ENCODE measurements at places on chromosomes 12 and 14. TPM values are rescaled to one million over a fixed set of nuclear protein-coding genes. Genes with fewer than 3 reads are reported as not detected.

- DNase-seq, result peak; percentile 83
- H3K27ac ChIP-seq, result no peak within 1 kb of the TSS
- H3K27me3 ChIP-seq, result no peaks in the 10 kb centered on the region
- peak within 1 kb of the TSS; percentile 21 for H3K4me3 ChIP-seq
- H3K4me1 ChIP-seq, result peaks cover 22% of the 10 kb centered on the region
- H3K36me3 ChIP-seq, result no peaks in the 10 kb centered on the region
These were observed at the start of gene PGF for GRCh38 chr14:74955229-74956026. Gene PGF, minus strand, starts transcription at chr14:74955597. Its CDS starts 355 bp downstream, at chr14:74955242.

DNA sequence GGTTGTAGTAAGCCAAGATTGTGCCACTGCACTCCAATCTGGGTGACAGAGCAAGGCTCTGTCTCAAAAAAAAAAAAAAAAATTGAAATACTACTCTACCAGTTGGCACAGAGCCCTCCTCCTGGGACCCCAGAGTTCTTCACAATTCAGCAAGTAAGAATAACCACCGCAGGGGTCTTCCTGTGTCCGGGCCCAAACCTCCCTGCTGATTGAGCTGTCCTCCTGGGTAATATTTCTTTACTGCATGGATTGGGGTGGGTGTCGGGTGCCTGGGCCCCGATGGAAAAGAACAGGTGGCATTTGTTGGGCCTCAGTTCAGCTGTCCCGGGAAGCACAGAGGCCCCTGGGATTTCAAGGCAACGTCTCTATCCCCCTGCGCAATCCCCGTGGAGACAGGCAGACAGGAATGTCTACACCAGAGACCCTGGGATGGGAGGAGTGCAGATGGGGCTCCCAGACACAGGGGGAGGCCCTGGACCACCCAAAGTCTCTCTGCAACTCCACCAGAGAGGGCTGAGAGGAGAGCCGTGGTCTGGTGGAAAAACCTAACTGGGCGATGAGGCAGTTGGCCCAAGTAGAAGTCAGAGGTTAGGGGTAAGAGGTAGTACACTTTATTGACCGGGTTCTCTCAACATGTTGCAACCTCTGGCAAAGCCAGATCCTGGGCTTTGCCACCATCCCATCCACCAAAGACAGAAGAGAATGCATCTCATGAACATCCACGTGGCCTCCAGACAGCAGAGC lies 32.7 kb upstream of the VPS37B start:
- no peak overlapping the region for H3K4me3 ChIP-seq
- no peaks in the 10 kb centered on the region for H3K36me3 ChIP-seq
- H3K27ac ChIP-seq, result no peak overlapping the region
- no peak for DNase-seq

Gene PHLDA1
- 3.6 TPM for total RNA-seq

DNA sequence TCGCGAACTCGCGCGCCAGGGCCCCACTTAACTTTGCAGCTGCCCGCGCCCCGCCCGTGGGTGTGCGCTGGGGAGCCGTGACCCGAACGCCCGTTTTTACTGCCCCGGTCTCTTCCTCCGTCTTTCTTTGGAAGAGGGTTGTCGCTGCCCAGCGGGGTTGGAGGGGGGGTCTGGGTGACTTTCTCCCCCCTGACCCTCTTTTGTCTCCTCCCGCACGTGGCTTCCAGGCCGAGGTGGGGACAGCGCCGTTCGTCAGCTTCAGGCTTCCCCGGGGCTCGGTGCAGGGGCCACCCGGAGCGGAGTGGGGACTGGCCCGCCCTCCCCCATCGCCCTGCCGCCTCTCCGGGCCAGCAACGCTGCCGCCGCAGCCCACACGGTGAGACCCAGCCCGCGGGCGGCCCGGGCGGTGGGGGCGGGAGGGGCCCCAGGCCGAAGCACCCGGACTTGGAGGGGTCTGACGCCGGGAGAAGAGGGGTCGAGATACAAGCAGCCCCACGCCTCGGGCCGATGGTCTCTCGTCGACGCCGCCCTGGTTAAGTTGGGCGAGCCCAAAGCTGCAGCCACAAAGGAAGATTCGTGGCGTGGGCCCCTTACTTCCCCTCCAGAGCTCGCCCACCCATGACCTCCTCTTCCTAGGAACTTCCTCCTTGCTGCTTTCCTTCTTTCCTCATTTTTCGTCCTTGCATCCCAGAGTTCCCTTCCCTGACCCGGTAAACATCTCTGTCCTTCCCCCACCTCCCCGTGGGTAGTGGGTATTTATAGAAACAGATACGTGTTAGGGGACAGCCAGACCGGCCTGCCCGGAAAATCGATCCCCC lies 1.2 kb downstream of the DYRK2 start:
- DNase-seq, result peak; percentile 74
- no peaks in the 10 kb centered on the region for H3K27me3 ChIP-seq
- peak overlapping the region; percentile 98 for H3K4me3 ChIP-seq
- peak overlapping the region; percentile 98 for H3K27ac ChIP-seq
- H3K36me3 ChIP-seq, result no peaks in the 10 kb centered on the region
- H3K4me1 ChIP-seq, result peaks cover 39% of the 10 kb centered on the region

GRCh38 chr12:52216807-52217206 lies 16.2 kb upstream of the KRT7 start:
- DNase-seq, result peak; percentile 39
- no peak overlapping the region for H3K4me3 ChIP-seq
- H3K27ac ChIP-seq, result no peak overlapping the region
- no peaks in the 10 kb centered on the region for H3K36me3 ChIP-seq
- no peaks in the 10 kb centered on the region for H3K27me3 ChIP-seq

DNA sequence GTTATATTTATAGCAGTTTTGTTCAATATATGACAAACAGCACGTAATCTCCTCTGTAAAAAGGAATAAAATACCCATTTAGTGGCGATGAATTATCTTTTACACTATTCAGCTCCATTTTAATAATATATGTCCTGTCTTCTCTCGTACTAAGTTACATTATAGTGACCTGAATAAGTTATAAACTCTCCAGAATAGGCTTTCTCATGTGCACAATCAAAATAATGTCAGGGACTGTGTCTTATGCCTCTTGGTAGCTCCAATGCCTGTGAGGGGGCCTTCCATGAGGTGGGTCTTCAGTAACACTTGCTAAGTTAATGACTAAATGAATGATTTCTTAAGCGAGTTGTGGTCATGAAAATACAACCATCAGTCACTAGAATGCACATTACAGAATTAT lies 150.9 kb downstream of the MDGA2 start:
- no peak overlapping the region for H3K27ac ChIP-seq
- H3K36me3 ChIP-seq, result no peaks in the 10 kb centered on the region
- no peaks in the 10 kb centered on the region for H3K4me1 ChIP-seq
- H3K27me3 ChIP-seq, result no peaks in the 10 kb centered on the region
- no peak overlapping the region for H3K4me3 ChIP-seq

DNA sequence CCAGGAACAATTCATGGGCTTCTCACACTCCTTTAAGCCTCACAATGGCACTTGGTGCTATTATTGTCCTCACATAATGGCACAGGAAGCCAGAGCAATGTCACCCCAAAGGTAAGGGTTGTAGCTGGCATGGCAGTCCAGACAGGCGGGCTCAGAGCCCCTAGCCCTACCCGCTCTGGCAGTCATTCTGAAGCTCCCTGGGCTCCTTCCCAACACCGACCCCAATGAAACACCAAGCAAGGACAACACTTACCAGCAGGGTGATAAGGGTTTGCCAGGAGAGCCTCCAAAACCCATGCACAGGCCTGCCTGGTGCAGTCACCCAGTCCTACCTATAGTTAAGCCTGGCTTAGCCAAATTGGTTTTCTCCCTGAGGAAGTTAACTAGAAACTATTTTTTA lies 30.8 kb downstream of the MAX start:
- no peaks in the 10 kb centered on the region for H3K27me3 ChIP-seq
- no peak for DNase-seq
- H3K4me3 ChIP-seq, result no peak overlapping the region
- peaks cover 19% of the 10 kb centered on the region for H3K36me3 ChIP-seq
- H3K4me1 ChIP-seq, result peaks cover 44% of the 10 kb centered on the region

DNA sequence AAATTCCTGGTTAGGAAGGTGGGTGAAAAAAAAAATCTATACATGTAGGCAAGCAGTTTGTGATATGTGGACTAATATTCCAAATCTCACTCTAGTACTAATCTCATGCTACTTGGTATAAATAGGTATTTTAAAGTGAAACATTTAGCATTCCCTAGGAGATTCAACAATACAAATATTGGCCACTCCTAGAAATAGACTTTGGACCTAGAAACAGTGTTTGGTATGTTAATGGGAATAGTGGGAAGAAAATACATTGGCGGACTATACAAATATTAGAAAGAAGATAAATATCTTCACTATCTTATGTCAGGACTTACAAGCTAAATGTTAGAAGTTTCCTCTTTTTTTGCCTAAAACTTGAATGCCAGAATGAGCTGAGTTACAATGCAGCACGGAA lies 28.2 kb downstream of the HIGD1C start:
- H3K27ac ChIP-seq, result no peak overlapping the region
- peaks cover 17% of the 10 kb centered on the region for H3K4me1 ChIP-seq
- DNase-seq, result no peak
- no peaks in the 10 kb centered on the region for H3K27me3 ChIP-seq
- H3K36me3 ChIP-seq, result no peaks in the 10 kb centered on the region

Gene GUCY2C
- not detected for total RNA-seq

All from sigmoid colon (tissue), 7 donors.